ENCODE measurements at places on chromosomes 4 and X.

DNA sequence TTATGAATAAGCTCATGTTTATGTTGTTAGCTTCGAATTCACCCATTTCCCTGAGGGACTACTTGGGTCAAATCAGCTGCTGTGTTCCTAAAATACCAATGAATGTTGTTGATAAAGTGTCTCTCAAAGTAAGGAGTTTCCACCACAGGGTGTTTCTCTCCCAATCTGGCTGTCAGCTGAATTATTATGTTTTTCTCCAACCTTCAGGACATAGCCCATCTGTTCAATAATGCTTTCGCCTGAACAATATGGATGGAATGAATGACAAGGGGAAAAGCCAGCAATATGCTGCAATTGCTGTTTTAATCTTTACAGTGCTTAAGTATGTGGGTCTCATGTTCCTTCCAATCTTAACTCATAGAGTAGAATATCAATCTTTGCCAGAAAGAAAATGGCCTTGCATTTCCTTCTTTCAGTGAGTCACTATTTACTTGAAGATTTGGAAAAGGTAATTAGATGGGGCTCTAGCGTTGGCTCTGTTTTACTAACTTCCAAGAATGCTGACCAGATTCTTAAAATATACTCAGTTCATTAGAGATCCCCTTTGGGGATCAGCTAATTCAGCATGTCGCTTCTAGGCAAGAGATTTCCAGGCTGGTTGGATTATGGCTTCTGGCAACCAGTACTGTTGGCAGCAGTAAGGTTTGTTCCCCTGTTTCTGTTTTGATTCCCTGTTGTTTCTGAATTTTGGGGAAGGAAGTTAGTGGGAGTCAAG, 410.5 kb downstream of the PPP3CA start:
- no peak for DNase-seq

- DNase-seq: no peak
Measured at GRCh38 chrX:46333550-46333949, 211.7 kb downstream of the ZNF674 start.

- no peak for DNase-seq
Measured at GRCh38 chr4:7337196-7338058, 97.3 kb downstream of the PSAPL1 start.

DNA sequence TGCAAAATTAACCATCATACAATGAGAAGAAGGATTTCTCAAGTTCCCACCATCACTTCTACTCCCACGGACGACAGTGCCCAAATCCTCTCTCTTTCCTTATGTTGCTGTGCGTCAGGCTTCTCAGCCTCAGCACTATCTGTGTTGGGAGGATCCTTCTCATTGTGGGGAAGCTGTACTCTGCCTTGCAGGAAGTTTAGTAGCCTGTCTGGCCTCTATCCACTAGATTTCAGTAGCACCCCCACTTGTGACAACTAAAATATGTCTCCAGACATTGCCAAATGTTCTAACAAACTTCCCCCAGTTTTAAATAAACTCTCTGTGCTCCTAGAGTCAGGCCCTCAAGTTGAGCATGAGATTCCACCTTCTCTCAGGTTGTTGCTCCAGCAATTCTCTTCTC, 545.9 kb upstream of the ZFP42 start:
- DNase-seq: no peak

DNA sequence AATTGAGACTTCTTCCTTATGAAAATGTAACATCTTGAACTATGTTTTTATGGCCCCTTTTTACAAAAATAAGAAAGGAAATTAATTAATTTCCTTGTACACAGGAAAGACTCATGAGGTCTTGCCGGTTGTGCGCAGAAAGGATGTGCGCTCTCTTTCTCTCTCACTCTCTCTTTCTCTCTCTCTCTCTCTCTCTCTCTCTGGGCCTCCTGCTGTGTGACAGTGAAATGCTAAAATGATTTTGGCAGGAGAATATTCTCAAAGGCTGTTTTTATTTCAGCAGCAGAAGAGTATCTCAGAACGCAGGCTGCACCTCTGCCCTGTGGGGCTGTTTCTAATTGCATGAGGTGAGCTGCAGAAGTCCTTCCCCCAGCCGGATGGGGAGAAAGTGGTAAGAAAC, 349.0 kb downstream of the MID1IP1 start:
- DNase-seq: no peak

DNA sequence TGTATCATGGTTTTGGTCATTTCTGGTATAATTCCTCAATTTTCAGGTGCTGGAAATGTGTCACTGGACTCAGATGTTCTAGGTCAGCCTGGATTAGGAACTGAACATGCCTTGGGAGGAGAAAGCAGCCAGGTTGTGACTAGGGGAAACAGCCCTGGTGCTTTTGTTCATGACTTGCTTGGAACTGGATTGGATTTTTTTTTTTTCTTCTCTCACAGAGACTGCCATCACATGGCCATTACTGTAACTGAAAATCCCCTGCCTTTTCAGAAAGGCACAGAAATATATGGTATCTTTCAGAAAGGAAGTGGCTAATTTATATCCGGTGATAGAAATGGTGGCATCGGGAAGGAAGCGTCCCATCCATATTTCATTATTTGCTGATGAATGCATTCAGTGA, 34.6 kb downstream of the SEPTIN11 start:
- no peak for DNase-seq

- DNase-seq: no peak
Measured at GRCh38 chrX:70998411-70999027, 67.6 kb upstream of the SLC7A3 start.

DNA sequence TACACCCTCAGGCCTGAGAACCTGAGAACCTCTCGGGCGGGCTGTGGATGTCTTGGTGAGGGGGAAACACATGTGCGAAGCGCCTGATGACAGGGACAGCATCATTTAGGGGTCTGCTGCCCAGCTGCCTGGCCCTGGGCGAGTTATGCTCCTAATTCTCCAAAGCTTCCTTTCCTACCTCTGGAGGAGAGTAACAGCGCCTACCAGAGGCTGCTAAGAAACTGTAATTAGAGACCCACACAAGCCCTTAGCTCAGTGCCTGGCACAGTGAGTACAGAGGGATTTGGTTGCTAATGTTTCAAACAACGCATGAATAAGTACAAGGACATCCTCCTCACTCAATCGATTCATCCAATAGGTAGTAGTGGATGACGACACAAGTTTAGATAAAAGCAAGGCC, 40.4 kb downstream of the BCOR start:
- DNase-seq: no peak

DNA sequence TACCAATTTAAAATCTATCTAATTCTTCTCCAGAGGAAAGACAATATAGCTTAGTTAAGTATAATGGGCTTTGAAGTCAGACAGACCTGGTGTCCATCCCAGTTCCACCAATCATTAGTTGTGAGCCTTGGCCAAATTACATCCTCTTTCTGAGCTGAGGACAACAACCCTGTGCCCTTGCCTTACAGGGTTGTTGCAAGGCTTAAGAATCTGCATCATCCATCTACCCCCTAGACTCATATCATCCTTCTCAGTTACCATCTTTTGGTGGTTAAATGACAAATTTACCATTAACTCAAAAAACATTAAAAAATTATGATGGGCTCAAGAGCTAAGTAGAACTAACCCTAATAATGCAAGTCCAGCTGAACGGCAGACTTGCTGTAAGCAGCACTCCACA, 51.6 kb downstream of the NAP1L5 start:
- no peak for DNase-seq

DNA sequence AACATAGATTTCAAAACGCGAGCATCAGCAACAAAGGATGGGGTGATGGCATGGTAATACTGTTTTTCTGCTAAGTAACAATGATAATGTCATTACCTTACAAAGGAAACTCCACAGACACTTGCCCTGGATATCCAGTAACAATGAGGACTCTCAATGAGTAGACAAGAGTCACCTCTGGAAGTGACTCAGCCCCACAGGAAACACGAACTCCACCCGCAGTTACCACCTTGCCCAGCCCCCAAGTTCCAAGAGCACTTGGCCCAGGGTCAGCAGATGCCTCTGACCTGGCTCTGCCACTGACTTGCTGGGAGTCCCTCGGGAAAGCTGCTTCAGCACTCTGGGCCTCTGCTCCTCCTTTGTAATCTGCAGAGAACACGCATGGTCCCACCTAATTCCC, 110.3 kb upstream of the MAP3K15 start:
- DNase-seq: peak; percentile 1

DNA sequence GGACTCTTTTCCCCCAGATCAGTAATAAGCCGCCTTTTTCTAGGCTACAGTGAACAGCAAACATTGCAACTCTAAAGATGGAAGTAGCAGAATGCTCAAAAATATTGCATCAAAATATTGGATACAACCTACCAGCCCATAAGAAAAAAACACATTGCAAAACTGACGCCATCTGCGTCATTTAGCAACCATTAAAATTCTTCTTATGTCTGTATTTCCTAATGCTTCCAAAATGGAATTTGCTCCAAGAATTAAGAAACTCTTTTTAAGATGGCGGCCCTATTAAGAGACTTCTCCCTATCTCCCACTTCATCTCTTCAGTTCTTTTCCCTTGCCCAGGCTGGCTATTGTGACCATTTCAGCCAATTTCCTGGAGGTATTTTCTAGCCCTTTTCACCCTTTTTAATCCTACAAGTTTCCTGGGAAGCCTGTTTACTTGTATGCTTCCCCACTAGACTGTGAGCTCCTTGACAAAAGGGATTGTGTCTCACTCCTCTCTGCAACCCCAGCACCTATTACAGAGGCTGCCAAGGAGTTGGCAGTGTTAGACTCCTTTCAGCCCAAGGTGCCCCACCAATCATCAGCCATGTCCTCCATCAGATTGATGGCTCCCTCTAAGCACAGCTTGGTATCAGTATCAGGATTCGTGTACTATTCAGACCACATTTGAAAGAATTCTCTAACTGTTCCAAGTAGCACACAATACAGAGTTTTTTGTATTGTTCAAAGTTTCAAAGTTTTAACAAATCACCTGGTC, 4.4 kb downstream of the GPC3 start:
- no peak for DNase-seq

- DNase-seq: no peak
Measured at GRCh38 chr4:8082517-8083055, 76.0 kb downstream of the ABLIM2 start.

GRCh38 chrX:155874571-155875244, 6.4 kb upstream of the VAMP7 start:
- no peak for DNase-seq

GRCh38 chr4:180052629-180053028, 2190.6 kb upstream of the TENM3 start:
- DNase-seq: no peak

GRCh38 chrX:79089896-79090584, 54.4 kb upstream of the GPR174 start:
- DNase-seq: no peak
